Stimulated activated CD8-positive, alpha-beta memory T cell treated with anti-CD3 and anti-CD28 coated beads, Interleukin-2, amount 100 ng/mL, for 1 hour (primary cell): ENCODE measurements at places on chromosomes 6 and 20.

DNA sequence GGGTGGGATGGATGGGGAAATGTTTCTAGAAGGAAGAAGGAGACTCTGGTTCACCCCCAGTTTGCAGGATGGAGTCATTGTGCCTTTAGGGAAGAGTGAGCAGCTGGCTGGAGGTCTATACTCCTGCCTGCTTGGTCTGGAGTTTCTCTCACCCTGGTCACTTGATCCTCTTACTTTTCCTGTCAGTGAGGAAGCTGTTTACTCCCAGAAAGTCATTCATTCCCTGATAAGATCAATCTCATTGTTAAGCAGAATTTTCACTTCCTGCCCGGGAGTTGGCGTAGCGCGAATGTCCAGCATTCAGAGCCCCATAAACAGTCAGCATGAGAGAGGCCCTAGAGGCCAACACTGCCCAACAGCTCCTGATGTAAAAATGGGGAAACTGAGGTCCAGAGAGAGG lies 70.4 kb upstream of the SIRPA start:
- DNase-seq: no peak

GRCh38 chr6:117548797-117549301 lies 53.5 kb downstream of the GOPC start:
- DNase-seq: no peak

GRCh38 chr20:60013296-60014139 lies 55.3 kb downstream of the CDH26 start:
- no peak for DNase-seq

- no peak for DNase-seq
Observed at GRCh38 chr20:36791862-36792261, 18.3 kb upstream of the DSN1 start.

DNA sequence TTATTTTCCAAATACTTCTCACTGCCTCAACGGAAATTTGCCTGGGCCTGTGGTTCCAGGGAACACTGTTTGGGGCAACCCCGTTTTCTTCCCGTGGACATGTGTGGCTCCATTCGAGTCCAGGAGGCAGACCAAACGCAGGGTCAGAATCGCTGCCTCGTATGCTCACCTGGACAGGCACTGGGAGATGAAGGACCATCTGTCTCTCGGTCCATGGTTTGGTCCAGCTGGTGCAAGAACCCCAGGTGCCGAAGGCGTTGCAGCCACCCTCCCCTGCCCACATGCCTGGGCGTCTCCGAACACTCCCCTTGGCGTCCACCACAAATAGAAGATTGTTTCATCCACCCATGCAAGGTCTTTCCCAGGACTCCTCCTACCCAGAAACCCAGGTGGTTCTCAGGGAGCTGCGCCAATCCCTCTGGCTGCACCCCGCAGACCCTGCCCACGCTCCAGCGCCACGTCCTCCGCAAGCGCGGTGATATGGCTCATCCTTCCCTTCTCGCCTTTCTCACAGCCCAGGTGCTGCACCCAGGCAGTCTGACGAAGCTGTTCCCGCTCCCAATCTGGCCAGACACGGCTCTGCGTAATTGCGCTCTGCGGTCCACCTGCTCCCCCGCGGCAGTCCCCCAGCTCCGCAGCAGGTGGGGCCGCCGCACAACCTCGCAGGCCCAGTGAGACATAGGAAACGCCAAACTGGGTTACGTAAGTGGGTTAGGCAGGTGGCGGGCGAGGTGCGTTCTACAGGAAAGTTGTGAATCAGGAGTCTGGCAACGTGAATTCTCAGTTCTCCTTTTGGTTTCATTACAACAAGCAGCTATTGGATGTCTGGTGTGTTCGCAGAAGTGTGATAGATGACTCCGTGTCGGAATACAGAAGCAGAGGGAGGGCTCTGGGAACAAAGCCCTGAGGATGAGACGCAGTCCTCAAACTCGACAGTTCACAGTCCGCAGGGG lies 146.2 kb upstream of the ECI2 start:
- DNase-seq: no peak

DNA sequence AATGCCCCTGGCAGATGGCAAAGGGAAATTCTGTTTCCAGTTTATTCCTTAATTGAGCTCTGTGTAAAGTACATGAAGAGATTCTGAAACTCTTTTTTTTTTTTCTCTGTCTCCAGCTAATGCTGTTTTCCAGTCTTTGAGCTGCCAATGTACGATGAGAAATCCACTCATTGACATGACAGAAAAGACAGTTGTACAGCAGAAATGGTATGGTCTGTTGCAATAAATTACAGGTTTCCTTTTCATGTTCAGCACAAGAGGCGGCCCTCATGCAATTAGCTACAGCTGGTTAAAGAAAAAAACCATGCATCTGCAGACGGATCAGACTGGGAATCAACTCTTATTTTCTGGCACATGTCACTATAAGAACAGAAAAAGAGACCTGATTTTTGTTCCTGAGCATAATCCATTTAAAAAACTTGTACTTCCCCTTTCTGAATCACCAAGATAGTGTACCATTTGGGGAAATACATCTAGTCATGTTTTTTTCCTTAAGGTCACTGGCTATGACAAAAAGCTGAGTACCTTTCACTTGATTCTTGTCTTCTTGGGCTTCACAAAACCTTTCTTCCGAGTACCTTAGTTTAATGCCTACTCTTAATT lies 289.8 kb upstream of the PREP start:
- DNase-seq: no peak

GRCh38 chr6:1574083-1574761 lies 35.5 kb upstream of the FOXC1 start:
- DNase-seq: no peak

- no peak for DNase-seq
Observed at GRCh38 chr20:59004493-59004762, 2.6 kb downstream of the CTSZ start.

GRCh38 chr20:15333170-15333569 lies 995.8 kb upstream of the FLRT3 start:
- no peak for DNase-seq

DNA sequence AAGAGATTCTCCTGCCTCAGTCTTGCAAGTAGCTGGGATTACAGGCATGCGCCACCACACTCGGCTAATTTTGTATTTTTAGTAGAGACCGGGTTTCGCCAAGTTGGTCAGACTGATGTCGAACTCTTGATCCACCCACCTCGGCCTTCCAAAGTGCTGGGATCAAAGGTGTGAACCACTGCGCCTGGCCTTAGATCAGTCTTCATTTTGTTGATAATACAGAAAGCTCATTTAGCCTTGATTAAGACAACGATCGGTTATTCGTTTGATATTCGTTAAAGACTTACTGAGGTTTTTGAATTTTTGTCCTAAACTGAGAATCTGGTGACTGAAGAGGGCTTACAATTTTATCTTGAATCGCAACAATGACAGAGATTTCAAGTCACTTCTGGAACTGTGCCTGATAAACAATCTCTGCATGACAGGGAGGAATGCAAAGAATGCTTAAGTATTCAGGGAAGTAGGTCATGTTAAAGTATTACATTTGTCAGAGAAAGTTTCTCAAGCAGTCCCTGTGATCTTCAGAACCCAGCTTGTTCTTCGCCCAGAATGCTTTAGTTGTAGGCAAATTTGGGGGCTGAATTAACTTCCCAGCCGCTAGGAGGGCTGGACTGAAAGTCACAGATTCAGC lies 14.8 kb downstream of the AKAP12 start:
- no peak for DNase-seq

DNA sequence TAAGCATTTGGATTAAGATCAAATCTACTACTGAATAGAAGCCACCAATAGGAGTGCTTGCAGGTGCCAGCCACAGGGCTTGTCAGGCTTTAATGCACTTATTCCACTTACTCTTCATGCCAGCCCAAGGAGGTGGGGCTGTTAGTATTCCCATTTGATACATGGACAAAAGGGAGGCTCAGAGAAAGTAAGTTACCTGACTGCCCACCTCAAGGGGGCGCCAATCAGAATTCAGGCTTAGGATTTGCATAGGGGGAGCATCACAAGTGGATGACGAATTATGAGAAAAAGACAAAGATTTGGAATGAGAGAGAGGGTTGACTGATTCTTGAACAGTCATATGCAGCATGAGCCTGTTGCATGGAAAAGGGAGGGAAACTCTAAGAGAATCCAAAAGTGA lies 188.4 kb upstream of the TSHZ2 start:
- DNase-seq: no peak

DNA sequence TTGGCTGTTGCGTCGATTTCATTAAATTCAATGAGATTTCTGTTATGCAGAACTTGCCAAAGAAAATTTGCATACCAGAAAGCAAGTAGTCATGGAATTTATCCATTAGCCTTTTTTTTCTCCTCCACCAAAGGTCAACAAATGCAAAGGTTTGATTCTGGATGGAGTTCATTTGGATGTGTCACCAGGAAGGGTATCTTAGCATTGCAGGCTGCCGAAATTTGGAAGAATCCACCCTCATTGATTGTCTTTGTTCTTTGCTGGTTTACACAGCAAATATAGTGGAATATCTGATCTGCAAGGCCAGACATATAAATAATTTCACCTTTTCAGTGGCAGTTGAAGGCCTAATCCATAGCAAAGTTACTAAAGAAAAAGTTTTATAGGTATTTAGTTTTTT lies 229.4 kb upstream of the SLC35B3 start:
- DNase-seq: no peak

GRCh38 chr20:33995053-33995831 lies 1.5 kb downstream of the RALY start:
- DNase-seq: no peak

- no peak for DNase-seq
Observed at GRCh38 chr6:108735310-108736001, 112.8 kb upstream of the ARMC2 start.

DNA sequence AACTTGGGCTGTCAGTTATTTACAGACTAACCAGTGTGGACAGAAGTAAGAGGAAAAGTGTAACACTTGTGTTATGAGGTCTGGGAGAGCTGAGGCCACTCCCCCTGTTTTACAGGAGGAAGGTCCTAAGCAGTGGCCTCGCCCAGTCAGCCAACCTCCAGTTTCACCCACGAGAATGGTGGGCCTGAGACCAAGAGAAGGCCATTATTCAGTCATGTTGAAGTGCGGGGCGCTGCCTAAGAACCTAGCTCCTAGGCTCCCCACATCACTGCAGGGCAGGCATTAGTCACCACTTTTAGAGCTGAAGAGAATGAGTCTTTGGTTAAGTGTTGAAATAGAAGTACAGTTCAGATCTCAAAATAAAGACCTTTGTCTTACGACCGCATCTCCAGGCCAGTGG lies 27.9 kb downstream of the CDYL start:
- no peak for DNase-seq

- no peak for DNase-seq
Observed at GRCh38 chr20:64030371-64031134, 5.4 kb upstream of the C20orf204 start.

- DNase-seq: no peak
Observed at GRCh38 chr20:24118034-24118433, 129.5 kb upstream of the GGTLC1 start.

DNA sequence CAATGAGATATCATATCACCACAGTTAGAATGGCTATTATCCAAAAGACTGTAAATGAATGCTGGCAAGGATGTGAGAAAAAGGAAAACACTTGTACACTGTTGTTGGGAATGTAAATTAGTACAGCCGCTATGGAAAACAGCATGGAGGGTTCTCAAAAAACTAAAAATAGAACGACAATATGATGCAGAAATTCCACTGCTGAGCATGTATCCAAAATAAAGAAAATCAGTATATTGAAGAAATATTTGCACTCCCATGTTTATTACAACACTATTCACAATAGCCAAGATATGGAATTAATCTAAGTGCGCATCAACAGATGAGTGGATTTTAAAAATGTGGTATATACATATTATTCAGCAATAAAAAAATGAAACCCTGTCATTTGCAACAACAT lies 898.9 kb upstream of the MAN1A1 start:
- no peak for DNase-seq

DNA sequence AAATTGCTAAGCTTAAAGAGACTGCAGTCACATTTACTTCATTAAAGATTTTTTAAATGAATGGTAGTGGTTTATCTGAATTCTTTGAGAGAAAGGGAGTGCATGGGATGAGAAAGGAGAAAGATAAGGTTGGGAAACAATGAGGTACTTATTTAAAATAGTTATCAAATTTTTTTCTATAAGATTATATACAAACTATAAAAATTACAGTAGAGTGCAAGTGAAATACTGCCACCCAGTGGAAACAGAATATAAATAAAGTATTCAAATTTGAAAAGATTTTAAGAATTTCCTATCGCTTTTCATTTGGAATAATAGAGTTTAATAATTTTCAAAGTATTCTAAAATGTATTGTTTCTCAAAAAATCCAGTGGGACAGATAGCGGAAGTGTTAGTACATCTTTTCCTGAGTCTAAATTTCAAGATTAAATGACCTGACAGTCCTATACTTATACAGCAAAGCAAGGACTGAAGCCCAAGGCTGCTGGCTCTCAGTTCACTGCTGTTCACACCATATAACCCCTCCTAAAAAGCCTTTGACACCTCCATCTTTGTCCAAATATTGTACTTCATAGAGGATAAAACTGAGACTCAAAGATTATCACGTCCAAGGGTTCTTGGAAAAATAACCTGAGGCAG lies 31.1 kb downstream of the EPM2A start:
- DNase-seq: no peak

- no peak for DNase-seq
Observed at GRCh38 chr6:20687494-20687893, 153.2 kb downstream of the CDKAL1 start.

DNA sequence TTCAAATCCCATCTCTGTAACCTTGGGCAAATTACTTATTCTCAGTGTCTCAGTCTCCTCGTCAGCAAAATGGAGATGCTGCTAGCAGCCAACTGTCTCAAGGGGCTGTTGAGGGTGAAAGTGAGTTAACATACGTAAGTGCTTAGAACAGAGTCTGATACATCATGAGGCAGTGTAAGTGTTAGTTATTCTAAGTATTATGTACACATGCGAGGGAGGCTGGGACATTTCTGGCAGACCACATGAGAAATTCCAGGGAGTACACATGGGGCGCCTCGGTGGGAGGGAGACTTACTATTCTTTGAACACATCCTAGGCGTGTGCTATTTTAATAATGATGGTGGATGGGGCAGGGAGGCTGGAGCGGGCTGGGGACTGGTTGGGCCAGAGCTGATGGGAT lies 99.1 kb downstream of the DLGAP4 start:
- DNase-seq: no peak

GRCh38 chr6:9140951-9141460 lies 705.7 kb upstream of the SLC35B3 start:
- no peak for DNase-seq

- no peak for DNase-seq
Observed at GRCh38 chr6:126040394-126040793, 54.1 kb downstream of the TRMT11 start.

GRCh38 chr6:498795-499231 lies 107.3 kb downstream of the IRF4 start:
- DNase-seq: no peak

- no peak for DNase-seq
Observed at GRCh38 chr6:34475238-34475682, 9.4 kb downstream of the PACSIN1 start.

- no peak for DNase-seq
Observed at GRCh38 chr6:129598244-129599187, 111.5 kb downstream of the ARHGAP18 start.
